ENCODE measurements at places on chromosomes 1 and 21.

DNA sequence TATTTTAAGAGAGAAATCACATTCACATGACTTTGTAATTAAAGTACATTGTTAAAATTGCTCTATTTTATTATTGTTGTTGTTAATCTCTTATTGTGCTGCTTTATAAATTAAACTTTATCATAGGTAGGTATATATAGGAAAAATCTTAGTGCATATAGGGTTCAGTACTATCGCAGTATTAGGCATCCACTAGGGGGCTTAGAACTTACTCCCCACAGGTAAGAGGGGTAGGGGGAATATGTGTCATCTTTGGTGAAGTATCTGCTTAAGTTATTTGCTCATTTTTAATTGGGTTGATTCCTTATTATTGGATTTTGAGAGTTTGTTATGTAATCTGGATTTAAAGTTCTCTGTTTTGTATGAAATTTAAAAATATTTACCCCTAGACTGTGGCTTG, 385.2 kb downstream of the DUSP10 start:
- DNase-seq: no peak

GRCh38 chr1:229620876-229621275, 5.0 kb downstream of the TAF5L start:
- DNase-seq: no peak

GRCh38 chr1:76713535-76713934, 153.7 kb upstream of the ST6GALNAC5 start:
- DNase-seq: no peak

DNA sequence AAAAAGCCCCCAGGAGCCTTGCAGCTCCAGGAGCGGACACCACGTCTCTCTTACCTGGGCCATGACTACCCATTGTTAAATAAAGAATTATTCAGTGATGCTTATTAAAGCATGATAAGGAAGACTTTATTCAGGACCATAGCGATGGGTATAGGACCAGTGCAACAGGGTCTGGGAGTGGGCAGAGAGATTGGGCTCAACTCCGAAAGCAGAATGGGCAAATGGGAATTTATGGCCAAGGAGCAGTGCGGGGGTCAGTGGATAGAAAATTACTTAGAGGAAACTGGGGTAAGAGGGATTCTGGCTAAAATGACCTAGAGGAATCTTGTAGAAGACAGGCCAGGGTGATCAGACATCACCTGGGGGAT, 580 bp upstream of the ATP5PO start:
- DNase-seq: no peak

DNA sequence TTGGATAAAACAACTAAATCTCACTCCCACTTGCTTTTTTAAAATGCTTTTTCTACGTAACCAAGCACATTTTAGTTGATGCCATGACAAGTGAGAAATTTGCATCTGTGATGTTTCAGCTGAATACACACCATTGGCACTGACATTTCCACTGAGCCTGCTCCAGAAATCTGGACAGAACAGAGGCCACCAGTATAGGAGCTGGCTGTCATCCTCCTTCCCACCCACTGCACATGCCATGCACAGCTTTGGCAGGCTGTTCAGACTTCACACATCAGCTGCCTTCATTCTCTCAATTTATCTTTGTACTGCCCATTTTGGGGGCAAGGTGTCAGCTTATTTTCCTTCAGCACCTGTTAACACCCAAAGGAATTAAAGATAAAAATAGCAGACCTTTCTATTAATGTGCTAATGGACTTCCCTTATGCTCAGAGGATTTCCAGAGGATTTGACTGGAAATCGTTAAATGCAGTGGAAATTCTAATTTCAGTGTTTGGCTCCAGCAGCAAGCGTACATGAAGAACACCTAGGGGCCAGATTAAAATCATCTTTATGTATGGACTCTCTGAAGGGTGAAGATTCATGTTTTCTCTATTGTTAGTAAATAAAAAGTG, 12.9 kb upstream of the PODN start:
- no peak for DNase-seq

DNA sequence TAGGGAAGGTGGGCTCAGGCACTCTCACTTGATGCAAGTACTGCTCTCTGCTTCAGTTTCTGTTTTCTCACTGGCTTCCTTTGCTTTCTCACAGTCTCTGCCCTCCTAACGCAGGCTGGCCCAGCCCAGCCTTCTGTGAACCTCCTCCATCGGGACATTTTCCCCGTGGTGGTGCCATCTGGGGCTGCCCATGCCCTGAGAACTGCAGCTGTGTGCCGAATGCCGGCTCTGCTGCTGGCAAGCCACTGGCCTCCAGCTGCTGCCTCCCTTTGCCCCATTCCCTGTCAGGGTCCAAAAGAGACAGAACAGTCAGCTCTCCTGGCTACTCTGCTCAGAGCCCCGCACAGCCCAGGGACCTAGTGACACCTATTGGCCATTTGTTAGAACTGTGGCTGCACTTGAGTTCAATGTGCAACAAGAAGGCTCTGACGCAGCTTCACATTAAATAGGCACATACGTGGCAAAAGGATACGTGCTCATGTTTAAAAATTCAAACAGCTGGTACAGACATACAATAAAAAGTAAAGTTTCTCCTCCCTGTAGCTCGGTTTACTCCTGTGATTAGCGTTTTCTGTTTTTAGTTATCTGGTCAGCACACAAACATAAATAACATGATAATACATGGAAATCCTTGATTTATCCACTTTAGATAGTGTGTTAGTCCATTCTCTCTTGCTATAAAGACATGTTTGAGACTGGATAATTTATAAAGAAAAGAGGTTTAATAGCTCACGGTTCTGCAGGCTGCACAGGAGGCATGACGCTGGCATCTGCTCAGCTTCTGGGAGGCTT, 46.6 kb downstream of the FCRL5 start:
- no peak for DNase-seq

DNA sequence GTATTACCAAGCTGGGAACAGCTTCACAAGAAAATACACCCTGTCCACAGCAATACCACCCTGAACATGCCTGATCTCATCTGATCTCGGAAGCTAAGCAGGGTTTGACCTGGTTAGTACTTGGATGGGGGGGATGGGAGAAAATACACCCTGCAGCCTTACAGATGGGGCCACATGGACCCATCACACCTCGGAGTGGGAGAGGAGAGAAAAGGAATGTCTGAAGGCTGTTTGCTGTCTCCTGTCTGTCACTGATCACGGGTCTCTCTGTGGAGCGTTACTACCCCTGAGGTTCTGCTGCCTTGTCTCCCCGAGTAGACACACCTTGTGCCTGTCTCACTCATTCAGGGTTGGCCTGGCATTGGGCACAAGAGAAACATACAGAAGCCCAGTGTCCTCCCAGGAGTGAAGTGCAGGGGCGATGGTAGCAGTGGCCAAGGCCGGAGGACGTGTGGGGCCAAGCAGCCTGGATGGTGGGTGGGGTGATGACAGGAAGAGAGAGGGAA, 48.0 kb downstream of the TEX35 start:
- DNase-seq: no peak

DNA sequence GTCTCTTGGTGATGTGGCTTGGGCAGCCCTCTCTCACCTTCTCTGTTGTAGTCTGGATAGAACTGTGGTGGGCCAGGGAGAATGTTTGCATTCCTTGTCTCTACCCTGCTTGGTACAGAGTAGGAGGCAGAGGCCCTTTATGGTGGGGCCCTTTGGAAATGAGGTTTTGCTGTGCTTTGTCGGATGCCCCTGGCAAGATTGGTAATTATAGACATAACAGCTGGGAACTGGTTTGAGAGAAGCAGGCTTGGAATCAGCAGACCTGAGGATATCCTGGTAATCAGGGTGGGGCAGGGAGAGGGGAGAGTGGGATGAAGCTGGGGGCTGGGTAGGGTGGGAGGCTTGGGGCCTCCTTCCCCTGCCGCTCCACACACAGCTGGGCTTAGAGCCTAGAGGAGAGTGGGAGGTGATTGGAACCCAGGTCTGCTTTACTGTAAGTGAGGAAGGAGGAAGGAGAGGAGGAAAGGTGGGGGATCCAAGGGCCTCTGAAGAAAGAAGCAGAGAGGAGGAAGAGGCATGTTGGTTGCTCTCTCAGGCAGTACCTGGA, 5.0 kb downstream of the VANGL2 start:
- no peak for DNase-seq

DNA sequence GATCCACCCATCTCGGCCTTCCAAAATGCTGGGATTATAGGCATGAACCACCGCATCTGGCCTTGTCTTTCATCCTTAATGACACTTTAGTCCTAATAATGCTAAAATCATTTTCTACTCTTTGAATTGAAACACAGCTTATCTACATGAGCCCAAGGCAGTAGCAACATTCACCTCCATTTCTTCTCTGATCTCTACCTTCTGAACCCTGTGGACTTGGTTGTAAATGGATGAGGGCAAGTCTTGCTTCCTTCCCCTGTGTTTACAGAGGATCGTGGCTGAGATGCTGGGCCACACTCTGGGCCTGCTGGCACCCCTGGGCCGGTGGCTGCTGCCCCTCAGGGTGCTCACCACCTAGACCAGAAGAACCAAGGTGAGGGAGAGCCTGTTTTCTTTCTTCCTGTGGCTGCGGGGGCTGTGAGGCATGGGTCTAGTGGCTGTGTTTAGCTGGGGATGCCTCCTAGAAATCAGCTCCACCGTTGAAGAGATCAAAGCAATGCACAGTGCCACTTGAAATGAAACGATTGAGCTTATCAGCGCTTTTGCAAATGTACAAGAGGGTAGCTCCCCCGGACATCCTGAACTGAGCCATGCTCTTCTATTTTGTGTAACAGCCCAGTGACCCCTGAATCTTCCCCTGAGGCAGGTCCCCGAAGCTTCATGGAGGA, 32.2 kb upstream of the LGALS8 start:
- no peak for DNase-seq

DNA sequence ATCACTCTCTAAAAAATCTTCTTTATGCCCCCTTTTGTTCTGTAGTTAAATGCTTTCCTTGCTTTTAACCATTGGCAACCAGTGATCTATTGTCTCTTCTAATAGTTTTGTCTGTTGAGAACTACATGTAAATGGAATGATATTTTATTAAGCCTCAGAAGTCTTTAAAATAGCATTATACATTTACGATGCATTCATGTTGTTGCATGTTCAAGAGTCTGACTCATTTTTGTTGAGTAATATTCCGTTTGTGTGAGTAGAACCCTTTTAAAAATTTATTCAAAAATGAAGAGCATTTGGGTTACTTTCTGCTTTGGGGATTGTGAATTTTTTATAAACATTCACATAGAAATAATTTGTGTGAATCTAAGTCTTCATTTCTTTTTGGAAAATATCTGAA, 1352.9 kb downstream of the NCAM2 start:
- DNase-seq: no peak

DNA sequence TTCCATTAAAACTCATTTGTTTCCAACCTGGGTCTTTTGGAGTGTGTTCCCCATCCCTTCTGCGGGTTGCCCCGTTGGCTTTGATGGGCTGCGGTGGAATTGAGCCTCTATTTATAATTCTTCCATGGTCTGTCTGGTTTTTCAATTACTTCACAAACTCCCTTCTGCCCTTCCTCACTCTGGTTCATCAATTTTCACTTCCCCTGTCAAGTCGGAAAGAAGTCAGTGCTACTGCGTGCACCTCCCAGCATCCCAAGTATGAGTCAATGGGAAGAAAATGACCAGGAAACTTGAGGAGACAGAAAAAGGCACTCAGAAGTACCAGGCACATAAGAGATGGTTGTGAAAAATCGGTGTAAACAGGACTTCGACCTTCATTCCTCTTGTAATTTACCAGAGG, 126.2 kb downstream of the KAZN start:
- DNase-seq: no peak

- DNase-seq: no peak
These were observed 79.5 kb downstream of the SMYD3 start for GRCh38 chr1:246427611-246428010.

GRCh38 chr1:44423591-44424537, 18.8 kb downstream of the RNF220 start:
- no peak for DNase-seq

- no peak for DNase-seq
These were observed 52.5 kb downstream of the ATP2B4 start for GRCh38 chr1:203678943-203679661.

DNA sequence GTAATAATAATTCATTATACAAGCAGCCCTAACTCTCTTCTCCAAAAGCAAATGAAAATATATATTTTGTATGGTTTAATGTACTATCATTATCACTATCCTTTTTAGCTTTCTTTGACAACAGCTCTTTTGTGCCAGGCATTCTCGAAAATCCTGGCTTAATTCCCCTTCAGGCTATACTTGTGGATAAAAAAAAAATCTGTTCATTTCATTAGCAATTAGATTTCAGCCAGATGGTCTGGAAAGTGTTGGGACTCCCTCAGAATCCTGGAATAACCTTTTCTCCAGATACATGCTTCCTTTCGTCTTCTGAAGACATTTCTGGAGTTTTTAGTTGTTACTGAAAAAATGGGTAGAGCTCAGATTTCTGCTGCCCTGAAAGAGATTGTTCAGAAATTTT, 83.4 kb upstream of the PLPPR4 start:
- DNase-seq: no peak

- DNase-seq: no peak
These were observed 37.5 kb downstream of the ATP1B1 start for GRCh38 chr1:169143984-169144383.

DNA sequence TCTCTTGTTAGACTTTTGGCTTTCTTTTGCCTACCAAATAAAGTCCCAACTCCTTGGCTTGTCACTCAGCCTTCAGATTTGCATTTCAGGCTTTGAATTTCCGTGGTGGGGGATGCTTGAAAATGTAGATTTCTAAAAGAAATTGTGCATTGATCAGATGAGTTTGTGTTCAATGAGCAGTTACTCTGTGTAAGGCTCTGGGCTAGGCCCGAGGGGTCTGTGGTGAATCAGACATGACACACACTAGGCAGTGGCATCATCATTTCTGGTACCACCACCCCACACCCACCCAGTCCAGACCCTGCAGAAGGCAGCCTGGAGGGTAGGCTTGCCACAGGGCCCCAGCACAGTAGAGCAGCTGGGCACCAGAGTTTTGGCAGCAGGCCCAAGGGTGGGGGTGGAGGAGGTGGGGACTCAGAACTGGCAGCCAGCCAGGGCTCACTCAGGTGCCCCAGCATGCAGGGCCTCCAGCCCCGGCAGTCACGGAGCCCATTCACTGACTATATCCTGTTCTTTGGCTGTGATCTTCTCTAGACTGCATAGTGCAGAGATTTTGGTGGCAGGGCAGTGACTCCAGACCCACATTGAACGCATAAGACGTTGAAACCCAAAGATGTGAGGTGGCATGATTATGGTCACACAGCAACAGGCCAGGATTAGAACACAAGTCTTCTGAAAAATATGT, 97.2 kb upstream of the ARTN start:
- peak; percentile 17 for DNase-seq

DNA sequence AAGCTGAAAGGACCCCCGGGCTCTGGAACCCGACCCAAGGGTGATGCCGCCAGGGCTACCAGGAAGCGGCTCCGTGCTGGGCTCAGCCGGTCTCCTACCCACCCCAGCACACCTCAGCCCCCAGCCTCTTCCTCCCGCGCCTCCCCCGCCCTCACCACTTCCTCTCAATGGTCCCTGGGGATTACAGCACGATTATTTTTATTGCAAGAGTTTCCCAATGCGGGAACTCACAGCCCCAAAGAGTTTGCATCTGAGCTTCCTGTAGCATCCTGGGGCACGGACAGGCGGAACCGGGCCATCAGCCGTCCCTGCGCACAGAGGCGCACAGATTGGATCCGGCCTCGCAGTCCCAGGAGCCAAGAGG, 8.7 kb upstream of the SLX9 start:
- DNase-seq: no peak
